Stimulated activated naive CD8-positive, alpha-beta T cell treated with anti-CD3 and anti-CD28 coated beads, Interleukin-15, amount 100 ng/mL, for 72 hours (primary cell): ENCODE measurements at places on chromosomes 16 and 17.
A peak's percentile ranks its signal among the peaks of the same experiment; 100 is the strongest.

GRCh38 chr16:12294471-12294870 lies 317.9 kb downstream of the SNX29 start:
- no peak for DNase-seq

DNA sequence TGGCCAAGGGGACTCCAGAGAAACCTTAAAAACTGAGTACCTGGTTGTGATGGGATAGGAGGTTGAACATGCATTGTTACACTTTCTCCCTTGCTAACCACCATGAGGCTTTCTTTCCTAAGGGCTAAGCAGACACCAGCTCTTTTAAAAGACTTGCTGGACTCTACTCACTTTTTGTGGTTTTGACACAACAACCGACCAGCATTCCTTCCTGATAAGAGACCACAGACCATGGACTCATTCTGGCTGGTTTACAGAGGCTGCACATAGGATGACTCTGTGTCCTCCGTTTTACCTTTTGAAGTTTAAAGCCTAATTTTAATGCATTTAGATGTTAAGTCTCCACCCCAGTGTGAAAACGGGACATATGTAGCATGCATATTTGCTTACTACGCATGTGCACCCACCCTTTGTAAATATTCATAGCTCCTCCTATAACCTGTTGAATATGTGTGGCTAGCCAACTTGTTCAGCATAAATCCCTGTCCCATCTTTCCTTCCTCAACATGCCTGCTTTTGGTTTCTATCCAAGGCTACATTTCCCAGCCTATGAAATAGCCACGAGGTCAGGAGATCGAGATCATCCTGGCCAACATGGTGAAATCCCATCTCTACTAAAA lies 475.9 kb downstream of the GRIN2A start:
- DNase-seq, result no peak

- DNase-seq, result no peak
Observed at GRCh38 chr17:68353111-68353521, 61.8 kb downstream of the ARSG start.

GRCh38 chr17:5773816-5774360 lies 189.6 kb upstream of the NLRP1 start:
- no peak for DNase-seq

DNA sequence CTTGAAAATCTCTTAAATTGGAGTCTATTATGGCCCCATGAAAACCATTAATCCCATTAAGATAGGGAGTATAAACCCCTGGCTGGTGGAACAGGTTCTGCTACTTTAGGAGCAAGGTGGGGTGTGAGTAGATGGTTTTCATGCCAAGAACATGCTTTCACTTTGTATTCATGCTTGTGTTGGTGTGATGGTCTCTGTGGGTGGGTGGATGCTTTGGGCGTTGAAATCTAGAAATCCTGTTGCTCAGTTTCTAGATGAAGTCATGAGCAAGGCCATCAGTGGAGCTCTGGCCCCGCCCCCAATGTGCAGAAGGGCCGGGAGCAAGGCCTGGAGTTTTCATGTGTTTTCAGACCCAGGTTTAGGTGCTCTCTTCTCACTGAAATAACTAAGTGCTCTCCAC lies 20.1 kb downstream of the PLD6 start:
- DNase-seq, result peak; percentile 56

GRCh38 chr17:75325348-75325747 lies 36.1 kb upstream of the SLC25A19 start:
- no peak for DNase-seq

- no peak for DNase-seq
Observed at GRCh38 chr17:27376637-27377547, 79.4 kb upstream of the KSR1 start.

- DNase-seq, result no peak
Observed at GRCh38 chr17:73384926-73385325, 73.1 kb upstream of the CDC42EP4 start.

GRCh38 chr16:23141959-23142740 lies 7.1 kb downstream of the USP31 start:
- DNase-seq, result no peak

- DNase-seq, result no peak
Observed at GRCh38 chr17:31052187-31052889, 42.4 kb upstream of the NF1 start.
